ENCODE measurements at places on chromosomes 6 and 20.

- DNase-seq, result peak; percentile 10
Observed at GRCh38 chr6:89952686-89953085, 58.4 kb downstream of the GJA10 start.

- no peak for DNase-seq
Observed at GRCh38 chr6:143675946-143676345, 1.8 kb upstream of the PHACTR2 start.

DNA sequence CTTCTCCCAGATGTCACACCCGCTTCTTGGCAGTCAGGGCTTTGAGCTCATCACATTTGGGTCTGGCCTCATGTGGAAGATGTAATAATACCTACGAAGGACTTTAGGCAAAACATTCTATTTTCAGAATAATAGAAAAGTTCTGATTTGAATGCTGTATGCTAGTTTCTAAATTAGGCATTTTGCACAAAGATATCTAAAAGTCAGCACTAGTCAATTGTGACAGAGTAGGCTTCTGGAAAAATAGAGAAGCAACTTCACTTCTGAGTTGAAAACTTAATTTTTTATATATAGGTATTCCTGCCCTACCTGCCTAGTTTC lies 38.3 kb upstream of the CD2AP start:
- DNase-seq, result no peak

DNA sequence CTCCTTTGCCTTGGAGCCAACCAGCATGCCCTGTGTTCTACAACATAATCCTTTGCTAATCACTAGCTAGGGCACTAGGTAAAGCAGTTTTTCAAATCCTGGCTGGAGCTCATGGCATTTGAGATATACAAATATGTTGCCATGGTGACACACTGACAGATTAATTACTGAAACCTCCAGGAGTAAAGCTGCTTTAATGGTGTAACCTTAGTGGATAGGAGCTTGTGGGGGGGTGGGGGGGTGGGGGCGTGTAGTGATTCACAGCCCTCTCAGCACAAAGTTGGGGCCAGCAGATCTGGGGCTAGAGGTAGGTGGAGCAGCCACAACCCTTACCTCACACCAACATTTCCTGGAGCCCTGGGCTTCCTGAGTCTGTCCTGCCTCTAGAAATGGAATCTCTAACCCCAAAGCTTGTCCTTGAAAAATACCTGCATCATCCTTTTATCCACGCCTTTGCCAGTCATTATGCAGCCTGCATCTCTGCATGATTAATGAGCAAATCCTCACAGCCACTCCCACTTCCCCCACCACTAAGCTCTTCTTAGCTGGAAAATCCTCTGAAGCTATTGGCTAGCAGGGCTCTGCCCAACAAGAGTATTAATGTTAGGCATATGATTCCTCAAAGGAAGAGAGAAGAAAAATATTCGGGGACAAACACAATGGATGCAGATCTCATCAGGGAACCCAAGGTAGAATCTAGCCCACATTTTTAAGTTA lies 84.5 kb upstream of the PRND start:
- DNase-seq, result no peak

- DNase-seq, result no peak
Observed at GRCh38 chr20:6123649-6124014, 802 bp upstream of the FERMT1 start.

- no peak for DNase-seq
Observed at GRCh38 chr6:107833136-107833535, 9.0 kb upstream of the SCML4 start.

DNA sequence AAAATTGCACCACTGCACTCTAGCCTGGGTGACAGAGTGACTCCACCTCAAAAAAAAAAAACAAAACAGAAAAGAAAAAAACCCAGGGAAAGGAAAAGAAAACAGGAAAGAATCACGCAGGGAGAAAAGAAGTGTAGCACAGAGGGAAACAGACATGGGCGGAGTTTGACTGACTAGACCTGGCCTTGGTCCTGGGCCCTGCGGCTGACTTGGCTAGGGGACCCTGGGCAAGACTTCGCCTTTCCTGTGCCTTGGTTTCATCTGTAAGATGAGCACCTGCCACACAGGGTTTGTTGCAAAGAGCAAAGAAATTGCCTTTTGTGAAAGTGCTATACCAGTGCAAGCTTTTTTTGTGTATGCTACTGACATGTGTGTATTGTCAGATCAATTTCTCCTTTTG lies 71.3 kb upstream of the KCNG1 start:
- no peak for DNase-seq

GRCh38 chr6:165585060-165585459 lies 78.0 kb downstream of the PDE10A start:
- no peak for DNase-seq

- no peak for DNase-seq
Observed at GRCh38 chr6:81812401-81812800, 59.9 kb upstream of the TENT5A start.

- DNase-seq, result no peak
Observed at GRCh38 chr6:140319209-140319608, 944.8 kb upstream of the CITED2 start.

GRCh38 chr6:25370178-25371036 lies 91.2 kb downstream of the CARMIL1 start:
- DNase-seq, result no peak

GRCh38 chr6:165135889-165136288 lies 173.5 kb downstream of the C6orf118 start:
- DNase-seq, result no peak

Measured in stimulated activated CD4-positive, alpha-beta T cell treated with anti-CD3 and anti-CD28 coated beads, Interleukin-1b, Interleukin-23, amount 100 ng/mL, for 1 hour (primary cell).